ENCODE measurements at places on chromosomes 6 and 20.

DNA sequence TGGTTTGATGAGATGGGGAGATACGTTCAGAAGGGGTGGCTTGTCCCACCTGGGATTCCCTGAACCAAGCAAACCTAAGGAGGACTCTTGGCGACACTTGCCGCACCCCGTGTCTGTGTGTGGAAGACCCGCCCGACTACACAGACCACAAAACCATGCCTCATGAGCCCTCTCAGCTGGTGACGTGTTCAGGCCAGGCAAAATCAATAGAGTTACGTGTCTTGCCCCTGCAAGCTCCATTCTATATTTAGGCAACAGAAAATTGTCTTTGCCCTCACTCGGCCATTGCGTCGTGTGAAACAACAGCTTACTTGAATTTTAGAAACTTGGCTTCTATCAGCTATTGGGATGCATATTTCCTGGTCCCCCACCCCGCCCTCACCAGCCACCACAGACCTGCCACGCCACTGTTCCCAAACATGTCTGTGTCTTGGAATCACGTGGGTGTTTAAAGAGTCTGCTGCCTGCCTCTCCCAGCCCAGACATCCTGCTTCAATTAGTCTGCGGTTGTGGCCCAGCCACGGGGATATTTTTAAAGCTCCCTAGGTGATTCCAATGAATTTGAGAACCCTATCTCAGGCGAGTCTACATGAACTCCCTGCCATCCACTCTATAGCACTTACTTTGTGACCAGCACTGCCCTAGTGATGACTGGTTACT is 279.2 kb upstream of the EXOC2 start:
- no peak for DNase-seq

GRCh38 chr20:6525447-6526303 is 241.8 kb upstream of the BMP2 start:
- no peak for DNase-seq

GRCh38 chr6:54481091-54481490 is 172.8 kb downstream of the TINAG start:
- DNase-seq: no peak

- DNase-seq: no peak
These were observed 40.1 kb upstream of the PTCHD4 start for GRCh38 chr6:48151142-48151541.

DNA sequence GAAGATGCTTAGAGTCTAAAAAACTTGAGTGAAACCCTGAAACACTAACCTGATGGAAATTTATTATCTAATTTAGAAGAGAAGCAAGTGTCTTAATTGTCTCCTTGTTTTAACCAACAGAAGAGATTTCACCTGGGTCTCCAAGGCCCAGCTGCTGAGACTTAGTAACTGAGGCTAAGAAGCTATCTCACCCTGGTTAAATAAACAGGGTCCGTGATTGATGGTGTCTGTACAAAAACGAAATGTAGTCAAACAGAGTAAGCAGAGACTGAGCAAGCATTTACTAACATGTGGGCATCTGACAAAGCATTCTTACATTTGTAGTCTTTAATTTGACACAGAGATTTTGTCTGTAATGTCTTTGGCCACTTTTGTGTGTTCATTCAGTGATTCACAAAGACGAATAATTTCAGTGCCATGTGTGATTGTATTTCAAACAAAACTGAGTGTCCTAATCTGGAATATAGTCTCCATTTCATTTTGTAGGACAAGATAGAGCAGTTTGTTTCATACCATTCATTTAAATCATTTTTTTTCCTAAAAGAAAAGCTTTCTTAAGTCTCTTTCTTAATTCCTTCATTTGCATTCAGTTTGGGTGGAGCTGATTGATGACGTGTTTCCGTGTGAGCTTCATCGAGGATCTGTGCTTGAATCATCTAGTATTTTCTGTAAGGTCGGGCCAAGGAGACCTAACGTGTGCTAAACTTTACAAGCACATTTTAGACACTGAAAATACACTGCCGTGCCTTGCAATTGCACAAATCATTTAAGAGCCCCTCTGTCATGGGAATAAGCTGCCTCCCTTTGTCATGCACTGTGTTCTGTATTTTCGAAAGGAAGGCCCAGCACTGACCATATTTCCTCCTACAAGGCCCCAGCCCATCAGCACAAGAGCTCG is 170.6 kb upstream of the QKI start:
- no peak for DNase-seq

DNA sequence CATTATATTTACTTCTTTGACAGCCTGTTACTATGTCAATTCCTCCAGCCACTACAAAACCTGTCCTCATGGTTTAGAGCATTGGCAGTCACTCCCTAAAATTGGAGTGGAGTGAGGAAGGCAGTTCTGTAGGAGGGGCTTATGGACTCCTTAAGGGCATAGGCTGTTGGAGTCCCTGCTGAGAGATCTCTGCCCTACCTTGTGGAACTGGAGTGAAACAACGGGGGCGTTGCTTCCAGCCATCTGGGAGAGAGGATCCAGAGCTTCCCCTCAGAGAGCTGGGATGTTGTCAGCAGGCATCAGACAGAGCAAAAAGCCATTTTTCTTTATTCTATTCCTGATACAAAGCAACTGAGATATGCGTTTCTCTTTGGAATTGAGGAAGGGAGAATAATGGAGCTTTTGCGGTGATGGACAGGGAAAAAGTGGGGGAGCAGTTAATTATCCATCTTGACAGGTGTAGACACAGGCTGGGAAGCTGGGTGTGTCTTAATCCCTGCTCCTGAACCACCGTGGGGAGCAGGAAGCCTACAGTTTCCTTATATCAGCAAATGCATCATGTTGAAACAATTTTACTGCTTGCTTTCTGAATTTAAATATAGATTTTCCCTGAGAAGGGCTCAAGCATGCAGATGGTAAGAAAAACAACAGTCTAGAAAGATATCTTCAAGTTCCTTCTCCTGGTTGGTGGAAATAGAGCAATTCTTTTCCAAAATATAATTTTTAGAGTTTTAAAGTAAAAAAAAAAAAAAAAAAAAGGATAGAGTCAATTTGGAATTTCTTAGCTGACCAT is 402.5 kb downstream of the PLCB1 start:
- no peak for DNase-seq
